ENCODE measurements at places on chromosomes 6 and 20.
A peak's percentile ranks its signal among the peaks of the same experiment; 100 is the strongest.

DNA sequence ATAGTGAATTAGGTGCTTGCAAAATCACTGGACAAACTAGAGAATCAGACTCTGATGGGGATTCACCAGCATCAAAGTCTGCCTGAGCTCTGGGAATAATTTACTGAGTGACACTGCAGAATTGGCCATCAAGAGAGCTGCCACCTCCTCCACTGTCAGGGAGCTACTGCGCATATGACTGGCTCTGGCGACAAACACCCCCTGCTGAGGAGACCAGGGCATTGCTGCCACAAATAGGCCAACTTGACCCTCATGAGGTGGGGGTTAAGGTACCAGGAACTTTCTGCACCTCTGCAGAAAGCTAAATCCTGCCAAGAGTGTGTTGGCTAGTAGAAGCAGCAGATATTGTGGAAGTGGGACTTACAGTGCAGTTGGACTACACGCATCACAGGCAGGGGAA is 88.0 kb downstream of the CDS2 start:
- no peaks in the 10 kb centered on the region for H3K4me1 ChIP-seq
- no peaks in the 10 kb centered on the region for H3K27me3 ChIP-seq
- H3K27ac ChIP-seq, result no peak overlapping the region

DNA sequence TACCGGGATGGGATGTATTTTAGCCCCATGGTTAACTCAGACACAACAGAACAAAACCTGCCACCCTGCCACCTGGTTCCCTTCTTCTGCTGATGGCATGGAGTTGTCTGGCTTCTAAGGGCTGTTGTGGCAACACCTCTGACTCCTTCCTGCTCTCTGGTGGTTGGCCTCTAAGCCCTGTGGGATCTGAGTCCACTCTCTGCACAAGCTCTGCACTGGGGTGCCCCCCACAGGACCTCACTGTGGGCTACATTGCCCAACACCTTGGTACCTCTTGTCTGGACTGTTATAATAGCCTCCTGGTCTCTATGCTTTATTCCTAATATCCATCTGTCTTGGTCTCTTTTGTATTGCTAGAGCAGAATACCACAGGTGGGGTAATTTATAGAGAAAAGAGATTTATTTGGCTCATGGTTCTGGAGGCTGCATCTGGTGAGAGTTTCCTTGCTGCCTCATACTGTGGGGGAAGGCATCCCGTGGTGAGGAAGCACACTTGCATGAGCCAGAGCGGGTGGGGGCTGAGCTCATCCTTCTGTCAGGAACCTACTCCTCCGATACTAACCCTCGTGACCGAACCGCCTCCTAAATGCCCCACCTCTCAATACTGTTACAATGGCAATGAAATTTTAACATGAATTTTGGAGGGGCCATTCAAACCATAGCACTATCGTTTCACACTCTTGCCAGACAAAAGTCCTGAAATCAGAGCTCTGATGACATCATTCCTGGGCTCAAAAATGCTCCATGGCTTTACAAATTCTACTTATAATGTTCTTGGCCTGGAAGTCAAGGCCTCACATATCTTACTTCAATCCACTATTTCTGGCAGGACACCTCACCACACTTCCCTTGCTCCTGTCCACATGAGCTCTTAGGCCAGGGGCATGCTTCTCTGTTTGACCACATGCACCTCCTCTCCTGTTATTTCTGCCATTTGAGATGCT is 127.2 kb downstream of the PAX1 start:
- no peaks in the 10 kb centered on the region for H3K4me1 ChIP-seq
- H3K27me3 ChIP-seq, result no peaks in the 10 kb centered on the region
- no peaks in the 10 kb centered on the region for H3K36me3 ChIP-seq

DNA sequence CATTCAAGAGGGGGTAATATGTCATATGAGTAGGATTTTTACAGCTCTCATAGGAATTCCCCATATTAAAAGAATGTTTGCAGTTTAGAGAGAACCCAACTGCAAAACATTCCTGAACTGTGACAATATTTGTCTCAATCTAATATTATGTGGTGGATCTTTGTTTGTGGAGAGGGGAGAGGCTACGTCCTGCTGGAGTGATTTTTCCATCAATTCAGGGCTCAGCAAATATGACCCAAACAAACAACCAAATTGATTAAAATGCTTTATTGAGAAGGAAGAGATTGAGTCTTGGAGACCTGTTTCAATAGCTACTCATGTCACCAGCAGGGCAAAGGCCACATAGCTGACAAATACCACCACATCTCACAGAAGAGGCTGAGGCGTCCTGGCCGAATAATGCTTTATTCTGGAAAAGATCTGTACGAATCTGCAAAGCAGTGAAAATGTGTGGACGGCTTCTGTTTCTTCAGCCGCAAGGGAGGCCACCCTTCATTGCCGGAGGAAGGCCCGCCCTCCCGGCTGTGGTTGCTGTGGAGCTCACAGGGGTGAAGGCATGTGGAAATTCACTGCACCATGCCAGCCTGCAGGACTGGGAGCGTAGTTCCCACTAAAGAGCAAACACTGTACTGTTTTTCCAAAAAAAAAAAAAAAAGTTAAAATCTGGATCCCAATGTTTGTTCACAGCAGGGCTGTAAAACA is 89.7 kb upstream of the QKI start:
- peaks cover 14% of the 10 kb centered on the region for H3K27me3 ChIP-seq
- H3K4me1 ChIP-seq, result no peaks in the 10 kb centered on the region
- H3K27ac ChIP-seq, result no peak overlapping the region
- H3K36me3 ChIP-seq, result no peaks in the 10 kb centered on the region

DNA sequence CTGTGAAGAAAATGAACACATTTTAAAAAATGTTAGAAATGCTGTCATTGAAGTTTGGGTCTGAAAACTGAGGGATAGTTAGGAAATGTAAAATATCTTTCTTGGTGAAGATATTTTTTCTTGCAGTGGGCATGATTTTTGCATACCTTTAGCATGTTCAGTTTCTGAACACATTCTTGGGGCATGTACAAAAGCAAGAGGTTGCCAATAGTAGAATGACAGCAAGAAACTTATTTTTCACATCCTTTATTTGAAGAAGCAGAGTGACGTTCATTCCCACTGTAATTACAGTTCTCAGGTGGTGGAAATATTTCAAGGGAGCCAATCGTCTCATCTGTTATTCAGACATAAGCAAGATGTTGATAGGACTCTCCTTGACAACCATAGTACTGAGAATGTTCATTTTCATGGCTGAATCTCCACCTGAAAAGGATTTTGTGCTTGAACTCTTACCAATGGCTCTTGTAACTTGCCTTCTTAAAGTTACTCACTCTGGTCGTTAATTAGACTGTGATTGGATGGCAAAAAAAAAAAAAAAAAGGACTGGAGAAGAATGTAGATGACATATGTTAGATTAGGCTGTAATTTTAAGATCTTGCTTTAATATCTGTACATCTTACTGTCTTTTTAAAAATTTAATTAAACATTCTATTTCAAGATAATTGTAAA is 74.4 kb downstream of the DOK5 start:
- no peak overlapping the region for H3K4me3 ChIP-seq
- no peak for DNase-seq
- H3K4me1 ChIP-seq, result no peaks in the 10 kb centered on the region
- no peaks in the 10 kb centered on the region for H3K27me3 ChIP-seq
- H3K27ac ChIP-seq, result no peak overlapping the region

DNA sequence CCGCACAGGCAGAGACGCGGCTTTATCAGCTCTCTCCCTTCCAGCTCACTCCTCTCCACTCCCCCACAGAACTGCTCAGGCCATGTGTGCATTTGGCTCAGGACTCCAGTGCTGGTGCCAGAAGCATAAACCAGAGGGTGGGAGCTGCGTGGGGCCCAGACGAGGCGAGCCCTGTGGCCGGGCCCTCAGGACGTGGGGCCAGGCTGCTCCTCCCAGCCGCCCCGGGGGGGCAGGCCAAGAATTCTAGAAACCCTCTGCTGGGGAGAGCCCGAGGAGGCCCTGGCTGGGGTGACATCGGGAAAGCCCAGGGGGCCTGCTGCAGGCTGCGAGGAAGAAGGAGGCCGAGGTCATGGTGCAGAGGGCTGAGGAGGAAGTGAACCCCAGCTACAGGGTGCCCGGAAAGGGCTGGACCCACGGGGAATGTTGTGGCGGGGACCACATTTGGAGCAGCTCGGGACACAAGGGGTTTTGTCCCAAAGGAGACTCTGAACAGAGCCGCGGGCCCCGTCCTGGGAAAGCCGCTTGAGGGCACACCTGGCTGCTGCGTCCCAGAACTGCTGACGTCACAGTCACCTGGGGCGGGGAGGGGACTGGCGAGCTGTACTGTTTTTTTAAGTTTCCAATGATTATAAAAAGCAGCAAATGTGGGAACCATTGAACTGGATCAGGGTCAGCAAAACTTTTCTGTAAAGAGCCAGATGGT is 107.1 kb downstream of the BANF2 start:
- no peak overlapping the region for H3K27ac ChIP-seq
- peaks cover 10% of the 10 kb centered on the region for H3K27me3 ChIP-seq
- no peaks in the 10 kb centered on the region for H3K4me1 ChIP-seq
- H3K4me3 ChIP-seq, result no peak overlapping the region
- no peak for DNase-seq

GRCh38 chr6:35780719-35781118 is at the start of gene CLPSL1:
Gene CLPSL1 (plus strand): TSS chr6:35781019. CDS start chr6:35781111, 92 bp downstream.
- DNase-seq, result no peak
- no peaks in the 10 kb centered on the region for H3K36me3 ChIP-seq
- peaks cover 36% of the 10 kb centered on the region for H3K27me3 ChIP-seq
- peaks cover 4% of the 10 kb centered on the region for H3K4me1 ChIP-seq
- H3K4me3 ChIP-seq, result no peak within 1 kb of the TSS

GRCh38 chr6:26215585-26216358 is 128.5 kb downstream of the HFE start:
- no peak overlapping the region for H3K27ac ChIP-seq
- DNase-seq, result peak; percentile 67
- H3K36me3 ChIP-seq, result no peaks in the 10 kb centered on the region
- H3K4me1 ChIP-seq, result peaks cover 26% of the 10 kb centered on the region
- no peak overlapping the region for H3K4me3 ChIP-seq

- H3K36me3 ChIP-seq, result no peaks in the 10 kb centered on the region
- H3K27ac ChIP-seq, result no peak overlapping the region
- no peak for DNase-seq
- H3K4me3 ChIP-seq, result no peak overlapping the region
Observed at GRCh38 chr6:148509800-148510581, 167.4 kb downstream of the SASH1 start.

DNA sequence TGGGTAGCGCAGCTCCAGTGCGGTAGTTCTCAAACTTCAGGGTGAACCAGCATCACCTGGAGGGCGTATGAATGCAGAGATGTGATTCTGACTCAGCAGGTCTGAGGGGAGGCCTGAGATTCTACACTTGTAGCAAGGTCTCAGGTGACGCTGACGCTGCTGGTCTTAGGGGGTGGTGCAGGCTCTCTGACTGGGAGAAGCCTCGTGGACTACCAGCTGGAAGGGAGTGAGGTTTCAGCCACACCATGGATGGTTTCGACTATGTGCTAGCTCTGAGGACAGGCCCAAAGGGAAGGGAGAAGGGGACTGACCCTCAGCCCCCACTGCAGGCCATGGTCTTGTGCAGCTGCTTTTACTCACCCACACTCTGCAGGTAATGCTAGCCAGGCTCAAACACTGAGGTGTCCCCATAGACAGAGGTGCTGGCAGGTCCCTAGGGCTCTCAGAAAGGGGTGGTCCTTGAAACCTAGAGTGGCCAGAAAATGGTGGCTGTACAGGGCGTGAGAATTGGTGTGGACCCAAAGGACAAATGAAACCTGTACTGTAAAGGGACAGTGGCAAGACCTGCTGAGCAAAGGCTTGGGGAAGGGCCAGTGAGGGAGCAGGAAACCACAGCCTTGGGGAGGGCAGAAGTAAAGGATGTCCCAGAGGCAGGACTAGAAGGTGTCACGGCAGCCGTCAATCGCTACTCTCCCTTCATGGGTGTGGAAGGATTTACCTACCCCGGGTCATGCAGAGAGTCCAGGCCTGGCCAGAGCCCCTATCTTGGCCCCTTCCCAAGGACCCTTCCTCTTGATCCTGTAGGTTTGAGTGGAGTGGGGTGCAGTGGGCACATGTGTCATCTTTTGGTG is 52.7 kb downstream of the EBF4 start:
- H3K36me3 ChIP-seq, result no peaks in the 10 kb centered on the region
- no peak overlapping the region for H3K27ac ChIP-seq
- peaks cover 32% of the 10 kb centered on the region for H3K4me1 ChIP-seq
- H3K4me3 ChIP-seq, result no peak overlapping the region
- peak; percentile 36 for DNase-seq

DNA sequence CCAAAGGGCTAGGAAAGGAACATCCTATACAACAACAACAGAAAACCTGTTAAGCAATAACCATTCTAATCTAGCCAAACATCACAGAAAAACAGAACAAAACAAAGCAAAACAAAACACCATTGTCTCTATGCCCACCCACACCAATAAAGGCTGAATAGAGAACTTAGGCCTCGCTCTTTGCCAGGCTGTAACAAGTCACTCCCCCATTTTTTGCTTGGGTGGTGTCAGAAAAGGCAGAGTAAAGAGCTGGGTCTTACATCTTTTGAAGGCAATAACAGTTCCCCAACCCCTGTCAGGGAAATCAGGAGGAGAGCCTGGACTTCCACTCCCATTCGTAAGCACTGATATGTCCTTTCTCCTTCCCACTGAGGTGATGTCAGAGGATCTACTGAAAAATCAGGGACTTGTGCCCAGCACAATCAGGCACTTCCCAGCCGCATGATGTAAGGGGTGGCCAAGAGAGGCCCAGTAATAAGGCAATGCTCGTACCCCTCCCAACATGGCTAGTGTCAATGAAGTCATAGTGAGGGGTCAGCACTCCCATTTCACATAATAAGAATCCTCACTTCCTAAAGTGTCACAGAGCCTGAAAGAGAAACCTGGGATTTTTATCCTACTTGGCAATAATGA is 31.0 kb downstream of the THEMIS start:
- H3K4me3 ChIP-seq, result no peak overlapping the region
- no peaks in the 10 kb centered on the region for H3K27me3 ChIP-seq
- peaks cover 55% of the 10 kb centered on the region for H3K4me1 ChIP-seq
- peaks cover 76% of the 10 kb centered on the region for H3K36me3 ChIP-seq

GRCh38 chr6:118042855-118043254 is 135.8 kb downstream of the SLC35F1 start:
- H3K27ac ChIP-seq, result no peak overlapping the region
- no peaks in the 10 kb centered on the region for H3K4me1 ChIP-seq
- H3K27me3 ChIP-seq, result no peaks in the 10 kb centered on the region
- no peak for DNase-seq

GRCh38 chr6:26223228-26223627 is 136.0 kb downstream of the HFE start:
- peaks cover 34% of the 10 kb centered on the region for H3K4me1 ChIP-seq
- DNase-seq, result no peak
- no peak overlapping the region for H3K4me3 ChIP-seq
- H3K27ac ChIP-seq, result no peak overlapping the region

- DNase-seq, result no peak
- H3K36me3 ChIP-seq, result no peaks in the 10 kb centered on the region
- H3K4me3 ChIP-seq, result no peak overlapping the region
- no peaks in the 10 kb centered on the region for H3K4me1 ChIP-seq
- no peak overlapping the region for H3K27ac ChIP-seq
Observed at GRCh38 chr6:166029506-166029905, 138.1 kb downstream of the TBXT start.

- DNase-seq, result no peak
- H3K36me3 ChIP-seq, result no peaks in the 10 kb centered on the region
- H3K4me3 ChIP-seq, result no peak overlapping the region
- H3K27me3 ChIP-seq, result no peaks in the 10 kb centered on the region
Observed at GRCh38 chr6:34526241-34526972, 29.7 kb downstream of the SPDEF start.

GRCh38 chr6:142926494-142927270 is 18.3 kb downstream of the HIVEP2 start:
- peak; percentile 92 for DNase-seq
- peak overlapping the region; percentile 84 for H3K4me3 ChIP-seq
- H3K36me3 ChIP-seq, result peaks cover 8% of the 10 kb centered on the region

Measured in activated CD8-positive, alpha-beta memory T cell treated with anti-CD3 and anti-CD28 coated beads, Interleukin-2, amount 10 ng/mL, durations not matched to agents 7 days and 5 days (primary cell).